Upper lobe of right lung (tissue), 1 donor: ENCODE measurements at places on chromosomes 1 and 21. TPM values are rescaled to one million over a fixed set of nuclear protein-coding genes. Genes with fewer than 3 reads are reported as not detected.

DNA sequence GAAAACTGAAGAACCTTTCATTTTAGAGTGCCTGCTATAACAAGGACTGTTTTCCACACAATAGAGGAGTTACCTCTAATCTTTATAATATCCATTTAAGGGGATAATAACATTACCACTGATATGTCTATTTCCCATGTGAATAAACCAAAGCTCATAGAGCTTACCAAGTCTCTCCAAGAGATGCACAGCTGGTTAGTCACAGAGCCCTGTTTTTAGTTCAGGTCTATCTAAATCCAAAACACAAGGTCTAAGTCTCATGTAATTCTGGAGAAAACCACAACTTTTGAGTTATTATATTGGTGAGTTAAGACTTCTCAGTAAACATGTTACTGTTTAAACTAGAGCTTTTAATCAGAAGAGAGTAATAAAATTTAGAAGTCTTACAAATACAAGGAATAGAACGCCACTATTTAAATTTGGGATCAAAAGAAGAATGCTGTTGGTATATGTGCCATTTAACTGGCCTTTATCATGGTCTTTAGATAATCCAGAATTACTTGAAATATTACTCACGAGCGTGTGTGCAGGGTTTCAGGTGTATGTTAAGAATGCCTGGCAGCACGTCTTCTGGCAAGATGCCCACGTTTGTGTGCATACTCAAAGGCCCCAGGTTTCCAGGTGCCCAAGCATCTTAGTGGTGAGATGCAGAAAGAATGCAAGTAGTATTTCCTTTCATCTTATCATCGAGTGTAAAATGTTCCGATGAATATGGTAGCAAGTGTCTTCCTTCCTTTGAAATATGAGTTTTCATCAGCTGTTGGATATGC, 190.6 kb downstream of the FMN2 start:
- no peak for DNase-seq
- H3K27ac ChIP-seq = no peak overlapping the region
- no peaks in the 10 kb centered on the region for H3K4me1 ChIP-seq

- H3K27ac ChIP-seq = no peak overlapping the region
- no peaks in the 10 kb centered on the region for H3K4me1 ChIP-seq
- H3K27me3 ChIP-seq = no peaks in the 10 kb centered on the region
- H3K4me3 ChIP-seq = no peak overlapping the region
- DNase-seq = no peak
These were observed 186.1 kb downstream of the NTNG1 start for GRCh38 chr1:107326824-107327445.

GRCh38 chr1:193438771-193439170, 252.4 kb upstream of the B3GALT2 start:
- DNase-seq = no peak
- H3K4me3 ChIP-seq = no peak overlapping the region
- H3K4me1 ChIP-seq = no peaks in the 10 kb centered on the region

- peak overlapping the region; percentile 65 for H3K27ac ChIP-seq
- no peaks in the 10 kb centered on the region for H3K36me3 ChIP-seq
- no peak for DNase-seq
- H3K4me1 ChIP-seq = peaks cover 8% of the 10 kb centered on the region
- H3K4me3 ChIP-seq = peak overlapping the region; percentile 80
These were observed 506 bp downstream of the SSX2IP start for GRCh38 chr1:84689514-84690396.

- H3K36me3 ChIP-seq = no peaks in the 10 kb centered on the region
- H3K4me3 ChIP-seq = no peak overlapping the region
- H3K27me3 ChIP-seq = no peaks in the 10 kb centered on the region
- no peak overlapping the region for H3K27ac ChIP-seq
- no peaks in the 10 kb centered on the region for H3K4me1 ChIP-seq
These were observed 35.2 kb upstream of the MUTYH start for GRCh38 chr1:45375104-45376090.

- no peaks in the 10 kb centered on the region for H3K4me1 ChIP-seq
- no peaks in the 10 kb centered on the region for H3K27me3 ChIP-seq
- H3K27ac ChIP-seq = no peak overlapping the region
- H3K4me3 ChIP-seq = no peak overlapping the region
- DNase-seq = no peak
These were observed 132.9 kb upstream of the NRIP1 start for GRCh38 chr21:15197696-15198095.

DNA sequence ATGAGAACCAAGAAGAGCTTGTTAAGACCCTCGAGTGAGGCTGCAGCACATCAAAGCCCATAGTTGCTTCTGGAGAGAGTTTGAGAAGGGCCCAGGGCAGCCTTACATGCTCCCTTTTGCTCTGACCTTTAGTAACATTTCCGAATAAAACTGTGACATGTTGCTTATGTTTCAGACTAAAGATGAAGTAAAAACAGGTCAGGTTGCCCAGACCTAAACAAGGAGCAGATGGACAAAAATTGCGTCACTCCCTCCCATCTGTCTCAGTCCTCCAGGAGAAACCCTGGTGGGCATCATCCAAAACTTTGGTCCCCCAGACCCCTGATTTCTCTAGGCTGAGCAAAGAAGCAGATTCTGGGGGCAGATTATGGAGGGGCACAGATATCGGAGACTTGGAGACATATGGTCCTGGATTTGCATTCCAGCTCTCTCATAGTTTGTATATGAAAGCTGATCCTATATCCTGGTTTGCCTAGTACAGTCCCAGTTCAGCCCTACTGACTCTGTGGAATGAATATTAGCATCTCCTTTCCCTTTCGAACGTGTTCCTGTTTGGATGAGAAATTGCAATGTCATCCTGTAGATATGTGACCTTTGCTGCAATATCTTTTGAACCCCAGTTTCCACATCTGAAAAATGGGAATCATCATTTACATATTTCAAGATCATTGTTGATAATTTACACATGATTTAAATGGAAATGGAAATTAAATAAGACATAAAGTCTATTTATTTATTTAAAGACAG, 304.9 kb upstream of the USP24 start:
- no peak overlapping the region for H3K27ac ChIP-seq
- H3K4me3 ChIP-seq = no peak overlapping the region
- H3K27me3 ChIP-seq = no peaks in the 10 kb centered on the region
- H3K36me3 ChIP-seq = no peaks in the 10 kb centered on the region

- H3K27ac ChIP-seq = no peak overlapping the region
- no peak for DNase-seq
These were observed 12.0 kb upstream of the SKI start for GRCh38 chr1:2215909-2216766.

GRCh38 chr1:239706245-239706892, 320.0 kb downstream of the CHRM3 start:
- H3K36me3 ChIP-seq = no peaks in the 10 kb centered on the region
- H3K27ac ChIP-seq = no peak overlapping the region

- H3K36me3 ChIP-seq = peaks cover 5% of the 10 kb centered on the region
- DNase-seq = no peak
- no peaks in the 10 kb centered on the region for H3K27me3 ChIP-seq
- peaks cover 18% of the 10 kb centered on the region for H3K4me1 ChIP-seq
- H3K27ac ChIP-seq = peak overlapping the region; percentile 95
These were observed 579 bp upstream of the GTF2B start for GRCh38 chr1:88891951-88892340.

- no peak overlapping the region for H3K4me3 ChIP-seq
- peaks cover 77% of the 10 kb centered on the region for H3K4me1 ChIP-seq
These were observed 18.4 kb downstream of the MTHFR start for GRCh38 chr1:11787251-11787803.

DNA sequence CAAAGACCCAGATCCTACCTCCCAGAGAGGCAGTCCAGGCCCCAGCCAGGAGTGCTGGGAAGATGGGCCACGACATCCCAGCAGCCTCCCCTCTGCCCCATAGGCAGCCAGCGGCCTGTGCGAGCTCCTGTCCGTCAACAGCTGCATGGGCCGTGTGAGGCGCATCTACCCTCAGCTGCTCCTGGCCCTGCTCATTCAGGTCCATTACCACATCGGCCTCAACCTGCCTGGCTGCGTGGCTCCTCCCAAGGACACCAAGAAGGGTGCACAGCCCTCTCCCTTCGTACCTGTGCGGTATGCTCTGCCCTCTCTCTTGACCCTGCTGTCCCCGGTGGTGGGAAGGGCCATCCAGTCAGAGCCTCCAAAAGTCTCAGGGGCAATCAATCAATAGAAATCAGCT, 29.5 kb upstream of the TTC4 start:
- H3K27me3 ChIP-seq = no peaks in the 10 kb centered on the region
- no peak for DNase-seq
- no peak overlapping the region for H3K4me3 ChIP-seq
- H3K27ac ChIP-seq = no peak overlapping the region
- no peaks in the 10 kb centered on the region for H3K4me1 ChIP-seq
- H3K36me3 ChIP-seq = no peaks in the 10 kb centered on the region

DNA sequence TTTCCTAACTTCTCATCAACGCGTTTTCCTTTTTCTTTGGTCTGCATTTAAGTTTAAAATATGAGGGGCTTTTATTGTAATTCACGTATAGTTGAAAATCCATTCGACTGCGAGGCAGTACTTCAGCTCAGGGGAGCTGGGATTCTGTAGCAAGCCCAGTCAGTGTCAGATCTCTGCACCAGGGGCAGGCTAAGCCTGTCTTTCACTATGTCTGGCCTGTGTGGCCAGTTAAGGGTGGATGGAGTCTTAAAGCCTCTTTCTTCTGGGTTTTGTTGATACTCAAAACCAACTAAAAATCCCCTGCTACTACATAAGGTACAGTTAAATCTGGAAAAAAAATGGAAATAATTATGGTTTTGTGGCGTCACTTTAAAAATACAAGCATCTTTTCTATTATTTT, 124.7 kb downstream of the TYW3 start:
- no peak overlapping the region for H3K27ac ChIP-seq

DNA sequence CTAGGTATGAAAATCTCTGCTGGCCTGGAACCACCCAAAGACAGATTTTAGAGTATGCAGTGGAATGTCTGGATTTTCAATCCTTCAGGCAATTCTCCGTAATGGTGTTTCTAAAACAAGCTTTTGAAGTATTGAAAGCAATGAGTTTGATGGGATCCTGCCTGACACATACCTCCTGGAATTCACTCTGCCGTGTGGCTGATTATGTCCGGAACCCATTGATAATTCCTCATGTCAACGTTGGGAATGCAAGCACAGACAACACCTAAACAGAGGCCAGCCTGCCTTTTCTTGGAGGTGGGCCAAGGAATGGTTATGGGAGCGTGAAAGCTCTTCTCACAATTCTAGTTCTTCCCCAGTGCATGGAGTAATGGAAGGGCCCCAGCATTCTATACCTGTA, 168.9 kb upstream of the HMCN1 start:
- no peak overlapping the region for H3K27ac ChIP-seq
- H3K36me3 ChIP-seq = no peaks in the 10 kb centered on the region
- H3K4me3 ChIP-seq = no peak overlapping the region
- H3K27me3 ChIP-seq = no peaks in the 10 kb centered on the region
- peaks cover 7% of the 10 kb centered on the region for H3K4me1 ChIP-seq

DNA sequence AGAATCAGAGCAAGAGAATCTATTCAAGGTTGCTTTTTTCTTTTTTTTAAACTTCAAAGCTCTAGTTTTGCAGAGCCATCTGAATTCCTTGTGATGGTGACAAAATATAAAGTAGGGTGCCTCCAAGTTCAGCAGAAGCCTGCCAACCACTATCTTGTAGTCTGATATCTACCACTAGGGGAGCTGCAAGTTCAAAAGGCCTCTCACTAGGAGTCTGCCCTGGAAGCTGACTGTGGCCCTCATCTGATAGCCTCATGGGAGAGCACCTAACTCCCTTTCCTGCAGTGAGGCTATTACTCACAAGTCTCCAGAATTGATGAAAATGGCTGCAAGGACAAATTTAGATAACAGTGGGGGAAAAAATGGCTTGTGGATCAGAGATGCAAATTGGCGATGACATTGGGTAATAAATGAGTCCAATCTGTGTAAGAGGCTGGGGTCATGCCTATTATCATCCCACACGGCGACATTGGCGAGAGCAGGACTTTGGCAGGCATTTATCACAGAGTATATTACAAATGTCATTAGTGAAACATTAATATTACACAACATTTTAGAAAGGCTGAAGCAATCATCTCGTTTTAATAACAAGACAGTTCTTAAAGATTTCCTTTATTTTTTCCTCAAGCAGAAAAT, 10.7 kb upstream of the ZP4 start:
- no peak for DNase-seq
- no peaks in the 10 kb centered on the region for H3K4me1 ChIP-seq
- no peaks in the 10 kb centered on the region for H3K36me3 ChIP-seq
- no peak overlapping the region for H3K27ac ChIP-seq
- H3K27me3 ChIP-seq = no peaks in the 10 kb centered on the region

DNA sequence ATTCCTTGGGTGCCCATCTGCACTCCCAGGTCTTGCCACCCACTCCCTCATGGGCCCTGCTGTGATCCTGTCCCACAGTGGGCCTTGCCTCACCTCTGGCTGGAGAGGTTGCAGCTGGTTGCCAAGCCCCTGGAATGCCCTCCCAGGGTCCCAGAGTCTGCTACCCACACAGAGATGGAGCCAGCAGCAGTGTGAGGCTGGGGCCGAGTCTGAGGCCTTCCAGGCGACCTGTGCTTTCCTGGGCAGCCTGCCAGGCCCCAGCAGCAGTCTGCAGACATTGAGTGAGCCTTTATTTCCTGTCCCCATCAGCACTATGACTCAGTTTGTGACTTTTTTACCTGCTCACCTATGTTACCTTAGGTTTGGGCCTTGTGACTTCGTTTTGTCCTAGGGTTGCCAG, 25.0 kb upstream of the TSPAN2 start:
- no peak for DNase-seq
- no peaks in the 10 kb centered on the region for H3K36me3 ChIP-seq
- no peaks in the 10 kb centered on the region for H3K27me3 ChIP-seq
- H3K27ac ChIP-seq = no peak overlapping the region
- no peak overlapping the region for H3K4me3 ChIP-seq
- H3K4me1 ChIP-seq = no peaks in the 10 kb centered on the region

DNA sequence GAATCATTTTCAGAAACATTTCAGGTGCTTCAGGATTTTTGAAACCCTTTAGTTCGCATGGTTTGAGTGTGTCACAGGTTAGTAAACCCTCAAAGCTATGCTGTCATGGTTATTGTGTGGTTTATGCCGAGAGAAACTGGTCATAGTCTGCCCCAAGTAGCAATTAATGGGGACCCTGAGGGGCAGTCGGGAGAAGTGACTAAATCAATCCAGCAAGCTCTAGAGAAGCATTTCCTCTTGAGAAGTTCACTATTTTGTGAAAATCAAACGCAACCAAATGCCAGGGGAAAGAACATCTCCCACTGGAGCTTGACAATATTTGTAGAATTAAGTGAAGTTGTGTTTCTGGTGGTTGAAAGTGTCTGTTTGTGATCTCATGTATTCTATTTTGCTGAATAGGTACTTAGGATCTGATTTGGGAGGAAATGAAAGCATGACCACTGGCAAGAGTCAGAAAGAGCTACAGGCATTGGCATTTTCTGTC, 63.0 kb upstream of the BACH1 start:
- no peaks in the 10 kb centered on the region for H3K36me3 ChIP-seq
- H3K27me3 ChIP-seq = no peaks in the 10 kb centered on the region
- H3K27ac ChIP-seq = peak overlapping the region; percentile 15
- no peak overlapping the region for H3K4me3 ChIP-seq
- H3K4me1 ChIP-seq = peaks cover 12% of the 10 kb centered on the region

SMAP2 gene
- 55.3 TPM for total RNA-seq

COA7 gene
- total RNA-seq = 17.9 TPM

TINAGL1 gene
- total RNA-seq = 154 TPM

FLAD1 gene
- total RNA-seq = 29.0 TPM

FAM72C gene
- not detected for total RNA-seq

TMEM81 gene
- 3.5 TPM for total RNA-seq

OR2L13 gene
- not detected for total RNA-seq
